Activated CD4-positive, alpha-beta T cell treated with anti-CD3 and anti-CD28 coated beads for 24 hours (primary cell): ENCODE measurements at places on chromosomes 5 and 9.

GRCh38 chr9:85414390-85414789 lies 327.4 kb downstream of the AGTPBP1 start:
- no peak for DNase-seq

- no peak for DNase-seq
Measured at GRCh38 chr9:8374471-8374870, 574.9 kb upstream of the DMAC1 start.

GRCh38 chr9:38380872-38381534 lies 11.5 kb upstream of the ALDH1B1 start:
- DNase-seq, result no peak

DNA sequence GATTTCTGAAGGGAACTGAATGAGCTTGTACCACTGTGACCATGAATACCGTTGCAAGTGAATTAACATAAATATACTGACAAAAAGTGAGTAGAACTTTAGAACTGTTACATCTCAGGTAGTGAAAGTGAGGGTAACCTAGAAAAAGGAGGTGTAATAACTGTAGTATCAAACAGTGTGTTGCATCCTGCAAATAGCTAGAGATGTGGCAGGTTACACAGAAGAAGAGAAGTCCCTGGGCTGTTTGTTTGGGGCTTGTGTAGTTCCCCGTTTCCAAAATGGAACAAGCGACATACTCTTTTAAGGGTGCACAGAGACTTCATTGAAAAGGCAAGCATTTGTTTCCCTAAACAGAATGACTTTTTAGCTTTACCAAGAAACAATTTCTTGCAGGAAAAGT lies 214.8 kb downstream of the NR3C1 start:
- no peak for DNase-seq

DNA sequence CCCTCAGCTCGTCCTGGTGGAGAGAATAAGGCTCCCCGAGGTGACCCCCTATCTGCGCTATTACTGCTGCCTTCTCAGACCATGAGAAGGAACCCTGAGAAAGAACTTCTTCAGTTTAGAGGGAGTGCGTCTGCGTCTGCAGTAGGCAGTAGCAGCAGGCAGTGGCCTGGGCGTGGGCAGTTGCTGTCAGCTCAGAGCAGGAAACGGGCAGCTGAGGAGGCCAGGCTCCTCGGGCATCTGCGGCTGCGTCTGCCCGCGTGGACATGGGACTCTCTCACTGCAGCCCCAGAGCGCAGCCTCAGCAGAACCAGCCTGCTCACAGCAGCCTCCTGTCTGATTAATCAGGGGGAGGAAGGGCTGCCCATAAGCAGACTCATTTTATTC lies 49.8 kb upstream of the FCN1 start:
- DNase-seq, result no peak

GRCh38 chr9:123482295-123482968 lies 126.4 kb downstream of the CRB2 start:
- no peak for DNase-seq

DNA sequence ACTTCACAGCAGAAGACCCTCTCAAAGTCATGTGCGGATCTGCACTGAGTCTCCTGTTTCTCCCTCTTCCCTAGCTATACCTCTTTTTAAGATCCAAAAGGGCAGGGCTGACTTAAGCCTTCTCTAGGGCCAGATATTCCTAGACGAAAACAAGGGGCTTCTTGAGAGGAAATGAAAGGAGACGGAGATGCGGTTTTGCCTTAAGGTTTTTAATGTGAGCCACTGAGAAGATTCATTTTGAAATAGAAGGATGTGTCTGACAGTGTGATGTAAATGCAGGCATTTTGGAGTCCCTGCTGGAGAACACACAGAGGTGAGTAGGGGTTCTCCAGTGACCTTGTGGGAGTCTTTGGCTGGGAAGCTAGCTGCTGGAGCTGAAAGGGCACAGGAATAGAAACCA lies 15.6 kb upstream of the IL12B start:
- no peak for DNase-seq

DNA sequence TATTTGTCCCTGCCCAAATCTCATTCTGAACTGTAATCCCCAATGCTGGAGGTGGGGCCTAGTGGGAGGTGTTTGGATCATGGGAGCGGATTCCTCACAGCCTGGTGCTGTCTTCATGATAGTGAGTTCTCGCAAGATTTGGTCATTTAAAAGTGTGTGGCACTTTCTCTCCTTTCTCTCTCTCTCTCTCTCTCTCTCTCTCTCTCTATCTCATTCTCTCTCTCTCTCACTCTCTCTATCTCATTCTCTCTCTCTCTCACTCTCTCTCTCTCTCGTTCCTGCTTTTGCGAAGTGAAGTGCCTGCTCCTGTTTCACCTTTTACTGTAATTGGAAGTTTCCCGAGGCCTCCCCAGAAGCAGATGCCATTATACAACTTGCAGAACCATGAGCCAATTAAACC lies 207.3 kb upstream of the NR4A3 start:
- DNase-seq, result no peak

GRCh38 chr5:142253938-142254337 lies 70.9 kb downstream of the SPRY4 start:
- no peak for DNase-seq

GRCh38 chr9:88789785-88790184 lies 201.5 kb upstream of the S1PR3 start:
- DNase-seq, result no peak

GRCh38 chr5:160970605-160971191 lies 118.7 kb upstream of the ATP10B start:
- no peak for DNase-seq

DNA sequence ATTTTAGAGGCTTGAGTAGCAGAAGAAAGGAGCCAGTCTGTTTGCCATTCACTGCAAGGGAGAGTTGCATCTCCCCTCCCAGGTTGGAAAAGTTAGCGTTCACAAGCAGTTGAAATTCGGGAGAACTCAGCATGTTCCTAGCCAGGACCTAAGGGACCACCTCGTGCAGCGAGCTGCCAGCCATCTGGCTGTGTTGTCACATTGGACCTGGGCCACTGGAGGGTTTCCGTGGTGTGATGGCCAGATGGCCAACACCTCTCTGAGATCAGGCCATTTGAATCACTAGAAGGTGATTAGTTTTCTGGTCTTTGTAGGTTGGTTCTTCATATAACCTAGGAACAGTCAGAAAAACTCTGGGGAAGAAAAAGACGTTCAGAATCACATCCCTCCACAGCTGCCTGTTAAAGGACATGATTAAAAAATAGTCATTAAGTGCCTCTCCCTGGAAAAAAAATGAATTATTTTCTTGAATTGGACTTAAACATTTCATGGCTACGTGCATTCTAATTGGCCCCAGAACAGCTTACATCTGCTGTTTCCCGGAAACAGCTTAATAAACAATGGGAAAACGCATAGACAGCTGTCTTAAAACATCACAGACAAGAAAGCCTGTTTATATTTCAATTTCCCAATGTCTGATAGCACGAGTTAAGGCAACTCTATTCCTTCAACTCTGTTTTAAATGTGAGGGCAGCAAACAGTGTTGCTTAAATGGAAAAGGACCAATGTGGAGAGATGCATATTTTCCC lies 303.9 kb downstream of the TENT4A start:
- DNase-seq, result no peak

DNA sequence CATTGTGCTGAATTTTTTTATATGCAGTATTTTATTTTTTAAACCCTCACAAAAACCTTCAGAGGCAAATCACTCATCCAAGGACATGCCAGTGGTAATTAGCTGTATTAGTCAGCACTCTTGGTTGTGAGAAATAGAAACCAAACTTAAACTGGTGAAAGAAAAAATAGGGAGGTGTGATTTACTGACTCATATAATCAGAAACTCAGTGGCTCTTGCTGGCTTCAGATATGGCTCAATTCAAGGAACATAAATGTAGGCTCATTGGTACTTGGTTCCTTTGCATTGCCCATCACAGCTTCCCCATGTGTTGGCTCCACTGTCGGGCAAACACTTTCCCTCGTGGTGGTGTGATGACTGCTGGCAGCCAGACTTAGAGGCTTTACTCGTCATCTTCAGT lies 497.2 kb downstream of the MAT2B start:
- no peak for DNase-seq

GRCh38 chr5:127416906-127417305 lies 100.5 kb upstream of the PRRC1 start:
- DNase-seq, result no peak

DNA sequence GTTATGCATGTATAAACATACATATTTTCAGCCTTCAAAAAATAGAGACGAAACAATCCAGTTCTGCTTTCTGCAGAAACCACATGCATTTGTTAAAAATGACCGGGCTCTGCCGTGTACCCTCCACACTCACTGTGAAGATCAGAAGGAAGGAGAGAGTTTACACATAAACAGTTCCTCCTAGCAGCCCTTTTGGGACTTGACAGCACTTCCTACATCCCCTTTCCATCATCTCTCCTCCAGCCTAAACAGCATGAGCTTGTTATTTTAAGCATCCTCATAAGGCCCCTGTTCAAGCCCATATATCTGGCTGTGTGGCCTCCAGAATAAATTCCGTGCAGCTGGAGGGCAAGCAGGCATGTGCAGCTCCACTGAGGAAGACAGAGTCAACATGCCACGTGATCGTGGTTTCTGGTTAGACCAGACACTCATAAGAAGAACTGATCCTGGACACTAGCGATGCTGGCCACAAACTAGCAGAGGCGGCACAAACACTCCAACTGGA lies 42.2 kb downstream of the NIPAL4 start:
- no peak for DNase-seq

DNA sequence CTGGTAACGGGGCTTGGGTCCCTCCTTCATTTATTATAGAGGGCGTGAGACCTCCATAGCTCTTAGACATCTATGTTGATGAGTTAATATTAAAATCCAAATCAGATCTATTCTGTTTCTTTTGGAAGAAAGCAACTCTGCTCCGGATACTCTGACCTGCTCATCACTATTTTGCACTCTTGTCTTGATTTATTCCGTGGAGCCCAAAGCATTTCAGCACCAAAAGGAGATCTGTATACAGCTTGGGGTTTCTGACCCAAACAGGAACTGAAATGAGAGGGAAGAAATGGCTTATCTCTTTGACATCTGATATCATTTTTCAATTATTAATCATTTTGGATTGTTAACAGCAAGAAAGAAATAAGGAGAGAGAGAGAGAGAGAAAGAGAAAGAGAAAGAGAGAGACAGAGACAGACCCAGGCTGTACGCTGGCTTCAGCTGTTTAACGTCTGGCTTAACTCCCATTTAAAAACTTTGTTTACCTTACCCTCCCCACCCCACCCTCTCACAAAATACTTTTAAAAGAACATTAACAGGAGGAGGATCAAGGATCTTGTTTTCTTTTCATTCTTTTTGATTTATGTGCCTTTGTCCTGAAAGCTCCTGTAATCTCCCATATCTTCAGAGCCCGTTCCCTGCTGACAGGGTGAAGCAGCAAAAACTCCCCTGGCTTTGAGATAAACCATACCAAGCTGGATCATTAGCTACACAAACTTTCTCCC lies 231.4 kb upstream of the TUT7 start:
- no peak for DNase-seq

DNA sequence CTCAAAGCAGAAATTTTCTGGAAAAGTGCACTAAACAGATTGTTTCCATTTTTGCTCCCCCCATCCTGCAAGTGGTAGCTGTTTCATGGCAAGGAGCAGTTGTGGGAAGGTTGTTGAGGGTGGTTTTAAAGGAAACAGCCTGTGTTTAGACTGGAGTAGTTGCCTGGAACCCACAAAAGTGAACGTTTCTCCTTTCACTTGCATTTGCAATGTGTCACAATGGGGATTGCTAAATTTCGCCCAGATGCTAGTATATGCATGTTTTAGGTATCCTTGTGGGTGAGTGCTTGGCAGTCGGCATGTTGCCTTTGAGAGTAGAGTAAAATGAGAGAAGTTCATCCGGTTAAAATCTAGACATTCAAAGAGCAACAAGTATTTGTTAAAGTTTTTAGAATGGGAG lies 1099.9 kb upstream of the DMAC1 start:
- DNase-seq, result no peak

- no peak for DNase-seq
Measured at GRCh38 chr9:124218438-124218982, 39.2 kb upstream of the NEK6 start.

GRCh38 chr5:19739671-19740070 lies 248.3 kb downstream of the CDH18 start:
- DNase-seq, result no peak

DNA sequence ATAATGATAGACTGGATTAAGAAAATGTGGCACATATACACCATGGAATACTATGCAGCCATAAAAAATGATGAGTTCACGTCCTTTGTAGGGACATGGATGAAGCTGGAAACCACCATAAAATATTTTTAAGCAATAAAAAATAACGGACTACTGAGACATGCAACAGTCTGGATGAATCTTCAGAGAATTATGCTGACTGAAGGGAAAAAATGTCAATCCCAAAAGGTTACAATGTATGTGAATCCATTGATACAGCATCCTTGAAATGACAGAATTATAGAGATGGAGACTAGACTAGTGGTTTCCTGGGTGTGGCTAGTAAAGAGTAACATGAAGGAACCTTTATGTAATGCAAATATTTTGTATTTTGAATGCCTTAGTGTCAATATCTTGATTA lies 1808.6 kb upstream of the NUDT12 start:
- no peak for DNase-seq

GRCh38 chr9:133926165-133926856 lies 65.8 kb downstream of the VAV2 start:
- no peak for DNase-seq

- DNase-seq, result no peak
Measured at GRCh38 chr9:4102078-4102477, 197.8 kb downstream of the GLIS3 start.

GRCh38 chr9:90724112-90724511 lies 77.5 kb upstream of the SYK start:
- DNase-seq, result no peak

GRCh38 chr5:62509806-62510205 lies 68.8 kb upstream of the LRRC70 start:
- DNase-seq, result no peak

- no peak for DNase-seq
Measured at GRCh38 chr5:163005949-163006348, 431.4 kb upstream of the CCNG1 start.

DNA sequence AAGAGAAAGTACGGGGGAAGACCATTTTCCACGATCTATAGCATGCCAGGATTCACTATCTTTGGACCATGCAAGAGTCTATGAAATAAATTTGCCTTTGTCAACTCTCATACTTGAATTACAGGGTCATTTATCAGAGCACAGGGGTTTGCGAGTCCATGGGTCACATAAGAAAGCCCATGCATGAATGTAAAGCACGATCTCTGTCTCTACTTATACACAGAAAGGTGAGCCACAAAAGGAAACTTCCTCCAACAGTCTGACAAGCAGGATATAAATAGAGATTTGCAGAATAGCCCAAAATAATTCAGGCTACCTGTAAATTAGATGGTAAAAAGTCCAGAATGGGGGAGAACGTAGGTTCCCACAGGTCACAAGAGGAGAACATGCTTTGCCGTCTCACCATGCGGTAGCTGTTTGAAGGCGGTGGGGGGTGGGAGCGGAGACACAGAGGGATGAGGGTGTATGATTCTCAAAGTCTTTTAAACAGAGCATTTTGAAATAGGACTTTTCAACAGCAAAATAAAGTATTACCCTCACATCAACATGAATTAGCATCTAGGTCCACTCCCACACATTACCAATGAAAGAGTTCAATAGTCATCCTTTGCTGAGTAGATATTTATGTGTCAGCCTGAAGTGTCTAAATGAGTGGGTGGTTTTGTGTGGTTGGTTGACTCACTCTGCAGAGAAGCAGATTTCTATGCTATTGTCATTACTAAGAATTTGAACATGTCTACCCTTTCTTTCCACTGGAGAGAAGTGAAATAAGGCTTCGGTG lies 279.7 kb downstream of the EBF1 start:
- no peak for DNase-seq

- DNase-seq, result no peak
Measured at GRCh38 chr9:97386265-97386633, 25.6 kb upstream of the TDRD7 start.
